Stimulated activated naive CD4-positive, alpha-beta T cell (primary cell): ENCODE measurements at places on chromosomes 13 and 19.

DNA sequence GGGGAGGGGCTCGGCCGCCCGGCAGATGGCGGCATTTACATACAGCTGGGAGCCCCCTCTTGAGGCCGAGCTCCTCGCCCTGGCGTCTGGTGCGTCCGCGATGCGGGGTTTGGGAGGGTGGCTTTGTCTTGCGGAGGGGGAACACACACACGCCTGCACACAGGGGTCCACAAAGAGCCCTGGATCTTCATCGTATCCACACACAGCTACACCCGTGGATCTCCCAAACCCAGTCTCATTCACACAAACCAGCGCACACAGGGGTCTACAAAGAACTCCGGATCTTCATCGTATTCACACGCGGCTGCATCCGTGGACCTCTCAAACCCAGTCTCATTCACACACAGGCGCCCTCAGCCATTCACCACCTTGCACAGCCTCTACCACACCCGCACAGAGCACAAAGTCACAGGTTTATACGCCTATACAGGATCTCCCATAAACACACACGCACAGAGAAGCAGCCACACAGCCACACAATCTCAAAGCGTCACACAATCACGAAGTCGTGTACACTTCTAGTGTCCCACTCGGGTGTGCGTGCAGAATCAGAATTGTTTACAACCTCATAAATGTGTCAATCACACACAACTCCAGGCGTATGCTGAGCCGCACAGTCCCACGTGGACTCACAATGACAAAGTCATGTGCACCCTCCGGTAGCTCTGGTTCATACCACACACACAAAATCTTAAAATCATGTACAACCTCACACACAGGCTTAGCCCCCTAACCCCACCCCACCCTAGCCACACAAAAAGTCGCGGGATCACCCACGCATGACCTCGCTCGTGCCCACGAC is 550 bp upstream of the DLL3 start:
- peak; percentile 45 for DNase-seq

GRCh38 chr19:56477429-56478338 is 539 bp upstream of the ZNF667 start:
- peak; percentile 91 for DNase-seq

DNA sequence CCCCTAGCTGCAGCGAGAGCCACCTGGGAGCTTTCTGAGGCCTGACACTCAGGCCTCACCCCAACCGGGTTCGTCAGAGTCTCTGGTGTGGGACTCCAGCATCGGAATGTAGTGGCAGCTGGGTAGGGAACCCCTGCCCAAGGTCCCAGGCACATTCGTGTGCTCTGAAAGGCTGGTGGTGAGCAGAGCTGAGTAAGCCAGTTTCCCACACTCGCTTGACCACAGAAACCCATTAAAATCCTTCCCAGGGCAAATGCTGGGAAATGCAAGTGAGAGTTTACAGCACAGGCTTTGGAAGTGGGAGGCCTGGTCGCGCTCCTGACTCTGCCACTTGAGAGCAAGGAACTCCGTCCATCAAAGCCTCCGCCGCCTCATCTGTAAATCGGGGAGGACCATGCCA is 4.2 kb downstream of the TRAPPC6A start:
- no peak for DNase-seq

GRCh38 chr13:92989301-92989700 is 237.3 kb upstream of the GPC6 start:
- DNase-seq = no peak

DNA sequence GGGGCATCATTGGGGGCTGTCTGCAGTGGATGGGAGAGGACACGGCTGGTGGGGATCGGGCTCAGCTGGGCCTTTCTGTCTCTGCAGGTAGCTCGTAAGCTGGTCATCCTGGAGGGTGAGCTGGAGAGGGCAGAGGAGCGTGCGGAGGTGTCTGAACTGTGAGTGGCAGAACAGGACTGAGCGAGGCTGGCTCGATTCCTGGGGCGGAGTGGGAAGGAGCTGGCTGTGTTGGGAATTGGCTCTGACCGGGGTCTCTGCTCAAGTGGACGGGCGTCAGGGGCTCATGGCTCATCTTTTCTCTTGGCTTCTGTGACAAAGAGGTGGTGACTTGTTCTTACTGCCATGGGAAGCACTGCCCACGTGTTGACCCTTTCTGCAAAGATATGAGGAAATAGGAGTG is 11.6 kb downstream of the TPM4 start:
- no peak for DNase-seq

GRCh38 chr19:2385053-2385721 is 25.1 kb downstream of the TMPRSS9 start:
- DNase-seq = peak; percentile 6

DNA sequence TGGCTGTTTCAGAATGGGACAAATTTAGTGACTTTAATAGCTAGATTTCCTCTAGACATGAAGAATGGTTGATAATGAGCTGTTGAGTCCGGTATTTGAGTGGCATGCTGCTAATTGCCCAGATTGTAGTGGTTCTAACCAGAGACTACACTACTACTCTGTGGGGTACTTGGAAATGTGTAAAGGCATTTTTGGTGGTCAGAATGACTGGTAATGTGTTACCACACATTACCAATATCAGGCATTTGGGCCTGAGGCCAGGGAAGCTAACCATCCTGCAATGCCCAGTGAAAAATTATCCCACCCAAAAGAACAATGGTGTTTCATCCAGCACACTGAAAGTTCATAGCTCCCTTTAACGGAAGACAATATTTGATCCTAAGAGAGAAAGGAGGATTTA is 17.5 kb upstream of the N4BP2L1 start:
- no peak for DNase-seq

- DNase-seq = peak; percentile 74
Observed at GRCh38 chr19:18058208-18059009, 28.3 kb downstream of the IL12RB1 start.

DNA sequence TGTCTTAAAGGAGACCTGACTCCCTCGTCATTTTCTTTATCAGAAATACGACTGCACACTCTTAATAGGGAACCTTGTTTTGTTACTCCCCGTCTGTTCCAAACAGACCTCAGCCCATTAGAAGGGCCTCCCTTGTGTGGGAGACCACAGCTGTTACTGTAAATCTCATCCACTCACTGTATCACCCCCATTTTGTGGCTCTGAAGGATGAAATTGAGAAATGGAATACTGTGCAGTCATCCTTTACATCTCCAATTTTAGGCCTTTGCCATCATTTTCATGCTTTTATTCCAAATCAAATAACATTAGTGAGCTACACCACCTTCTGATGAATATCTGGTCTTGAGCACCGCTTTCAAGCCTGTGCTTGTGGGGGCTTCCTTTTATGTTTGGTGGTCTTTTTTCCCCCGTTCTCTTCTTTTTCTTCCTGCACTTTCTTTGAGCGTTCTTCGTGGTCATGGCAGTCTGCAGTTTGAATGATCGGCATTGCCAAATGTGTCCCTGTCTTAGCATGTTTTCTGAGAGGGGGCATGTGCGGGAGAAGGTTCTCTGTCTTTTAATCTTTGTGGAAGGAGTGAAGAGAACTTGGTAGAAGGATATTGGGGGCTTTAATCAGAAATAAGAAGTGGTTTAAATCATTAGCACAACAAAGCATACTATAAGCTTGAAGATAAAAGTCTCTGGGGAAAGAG is 65.8 kb downstream of the GGACT start:
- no peak for DNase-seq

- DNase-seq = peak; percentile 48
Observed at GRCh38 chr19:19860756-19861390, 4.8 kb upstream of the ZNF253 start.

- no peak for DNase-seq
Observed at GRCh38 chr19:33102893-33103292, 21.9 kb downstream of the GPATCH1 start.

DNA sequence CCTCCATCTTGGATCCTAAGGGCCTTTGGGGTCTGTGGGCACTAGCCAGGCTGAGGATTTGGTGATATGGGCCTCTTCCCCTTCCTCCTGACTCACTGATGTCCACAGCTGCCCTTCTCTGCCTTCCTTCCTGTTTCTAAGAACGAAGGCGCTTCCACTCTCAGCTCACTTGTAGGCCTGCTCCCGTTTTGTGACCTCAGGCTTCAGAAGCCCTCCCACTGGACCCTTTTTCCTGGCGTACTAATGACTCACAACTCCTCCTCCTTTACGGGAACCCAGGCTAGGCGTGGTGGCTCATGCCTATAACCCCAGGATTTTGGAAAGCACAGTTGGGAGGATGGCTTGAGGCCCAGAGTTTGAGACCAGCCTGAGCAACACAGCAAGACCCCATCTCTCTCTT is 55.6 kb downstream of the TMED1 start:
- no peak for DNase-seq

GRCh38 chr19:2561895-2562294 is 86.0 kb downstream of the GADD45B start:
- DNase-seq = peak; percentile 40

DNA sequence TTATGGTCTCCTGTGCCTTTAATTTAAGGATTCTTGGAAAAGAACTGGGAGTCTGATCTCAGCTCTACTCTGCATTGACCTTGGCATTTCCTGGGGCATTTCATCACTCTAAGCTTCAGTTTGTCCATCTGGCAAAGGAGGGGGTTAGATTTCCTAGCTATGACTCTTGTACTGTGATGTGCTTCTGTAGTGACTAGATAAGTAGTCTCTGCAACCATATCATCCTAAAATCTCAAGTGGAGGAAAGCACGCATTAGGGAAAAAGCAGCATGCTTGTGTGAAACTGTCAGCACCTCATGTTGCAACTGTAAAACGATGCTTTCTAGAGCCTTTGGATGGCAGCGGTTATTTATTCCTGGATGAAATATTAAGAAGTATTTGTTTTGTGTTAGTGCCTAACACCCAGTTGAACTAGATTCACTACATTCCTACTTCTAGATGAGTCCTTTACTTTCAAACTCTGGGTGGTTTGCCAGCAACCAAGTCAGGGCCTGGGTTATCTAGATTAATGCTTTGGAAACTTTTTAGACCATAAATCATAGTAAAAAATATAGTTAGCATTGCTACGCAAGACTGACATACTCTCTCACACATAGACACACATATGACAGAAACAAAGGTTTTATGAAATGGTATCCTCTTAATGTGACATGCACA is 6.8 kb downstream of the WDFY2 start:
- DNase-seq = no peak

- DNase-seq = no peak
Observed at GRCh38 chr13:105597573-105597972, 937.9 kb downstream of the EFNB2 start.

DNA sequence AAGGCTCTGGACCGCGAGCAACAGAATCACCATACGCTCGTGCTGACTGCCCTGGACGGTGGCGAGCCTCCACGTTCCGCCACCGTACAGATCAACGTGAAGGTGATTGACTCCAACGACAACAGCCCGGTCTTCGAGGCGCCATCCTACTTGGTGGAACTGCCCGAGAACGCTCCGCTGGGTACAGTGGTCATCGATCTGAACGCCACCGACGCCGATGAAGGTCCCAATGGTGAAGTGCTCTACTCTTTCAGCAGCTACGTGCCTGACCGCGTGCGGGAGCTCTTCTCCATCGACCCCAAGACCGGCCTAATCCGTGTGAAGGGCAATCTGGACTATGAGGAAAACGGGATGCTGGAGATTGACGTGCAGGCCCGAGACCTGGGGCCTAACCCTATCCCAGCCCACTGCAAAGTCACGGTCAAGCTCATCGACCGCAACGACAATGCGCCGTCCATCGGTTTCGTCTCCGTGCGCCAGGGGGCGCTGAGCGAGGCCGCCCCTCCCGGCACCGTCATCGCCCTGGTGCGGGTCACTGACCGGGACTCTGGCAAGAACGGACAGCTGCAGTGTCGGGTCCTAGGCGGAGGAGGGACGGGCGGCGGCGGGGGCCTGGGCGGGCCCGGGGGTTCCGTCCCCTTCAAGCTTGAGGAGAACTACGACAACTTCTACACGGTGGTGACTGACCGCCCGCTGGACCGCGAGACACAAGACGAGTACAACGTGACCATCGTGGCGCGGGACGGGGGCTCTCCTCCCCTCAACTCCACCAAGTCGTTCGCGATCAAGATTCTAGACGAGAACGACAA is 1.8 kb downstream of the PCDH17 start:
- no peak for DNase-seq

DNA sequence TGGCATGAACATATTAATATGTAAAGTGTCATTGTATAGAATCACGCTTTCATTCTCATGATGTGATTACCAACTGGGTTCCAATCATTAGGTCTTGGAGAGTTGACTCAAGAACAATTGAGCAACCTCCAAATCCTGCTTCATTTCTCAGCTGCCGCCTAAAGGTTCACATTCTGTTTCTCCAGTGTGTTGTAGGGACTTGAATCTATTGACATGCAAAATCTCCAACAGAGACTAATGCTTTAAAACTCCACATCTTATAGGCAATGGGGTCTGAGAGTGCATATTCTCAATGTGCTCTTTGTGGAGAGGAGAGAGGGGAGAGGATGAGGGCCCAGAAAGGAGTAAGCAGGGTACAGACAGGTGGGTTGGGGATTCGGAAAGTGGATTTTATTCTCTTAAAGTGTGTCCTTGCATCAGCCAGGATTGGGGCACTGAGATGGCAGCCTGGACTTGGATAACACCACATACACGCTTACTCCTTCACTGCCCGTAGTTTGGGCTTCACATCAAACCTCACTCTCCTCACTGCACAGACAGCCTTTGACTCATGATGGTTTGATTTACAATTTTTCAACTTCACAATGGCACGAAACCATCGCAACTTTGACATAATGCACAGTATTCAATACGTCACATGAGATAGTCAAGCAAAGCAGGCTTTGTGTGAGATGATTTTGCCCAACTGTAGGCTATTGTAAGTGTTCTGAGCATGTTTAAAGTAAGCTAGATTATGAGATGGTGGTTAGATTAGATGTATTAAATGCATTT is 241.3 kb upstream of the IRS2 start:
- DNase-seq = no peak

- no peak for DNase-seq
Observed at GRCh38 chr13:44300895-44301638, 72.6 kb upstream of the SERP2 start.

GRCh38 chr13:79910875-79911540 is 429.9 kb downstream of the SPRY2 start:
- no peak for DNase-seq

DNA sequence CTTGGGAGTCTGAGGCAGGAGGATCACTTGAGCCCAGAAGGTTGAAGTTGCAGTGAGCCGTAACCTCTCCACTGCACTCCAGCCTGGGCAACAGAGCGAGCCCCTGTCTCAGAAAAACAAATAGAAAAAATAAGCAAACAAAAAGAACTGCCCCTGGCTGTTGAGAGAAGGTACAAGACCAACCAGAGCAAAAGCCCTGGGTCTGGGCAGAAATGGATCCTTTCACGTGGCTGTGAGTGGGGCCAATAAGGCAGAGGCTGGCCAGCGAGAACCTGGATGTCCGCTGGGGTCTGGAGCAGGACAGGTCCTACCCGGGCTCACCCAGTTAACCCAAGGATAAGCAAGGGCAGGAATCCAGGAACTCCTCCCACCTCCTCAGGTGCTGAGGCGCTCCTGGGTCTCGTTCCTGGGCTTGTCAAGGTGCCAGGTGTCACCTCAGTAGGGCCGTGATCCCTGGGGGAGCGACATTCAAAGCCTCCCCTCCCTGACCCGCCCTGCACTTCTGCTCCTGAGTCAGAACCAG is 4.7 kb upstream of the SLC5A5 start:
- DNase-seq = no peak

DNA sequence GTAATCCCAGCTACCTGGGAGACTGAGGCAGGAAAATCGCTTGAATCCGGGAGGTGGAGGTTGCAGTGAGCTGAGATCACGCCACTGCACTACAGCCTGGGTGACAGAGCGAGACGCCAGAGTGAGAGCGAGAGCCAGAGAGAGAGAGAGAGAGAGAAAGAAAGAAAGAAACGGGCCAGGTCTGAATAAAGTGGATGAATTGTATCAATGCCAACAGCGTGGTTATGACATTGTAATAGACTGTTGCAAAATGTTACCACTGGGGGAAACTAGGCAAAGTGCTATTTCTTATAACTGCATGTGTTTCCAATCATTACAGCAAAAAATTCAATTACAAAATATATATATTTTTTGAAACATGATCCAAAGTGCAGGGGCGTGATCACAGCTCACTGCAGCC is 11.8 kb upstream of the BTBD2 start:
- DNase-seq = no peak
